Fibroblast of skin of left quadriceps (primary cell): ENCODE measurements at places on chromosomes 4 and X.
A peak's percentile ranks its signal among the peaks of the same experiment; 100 is the strongest.

- no peak for DNase-seq
These were observed 584.8 kb upstream of the INTU start for GRCh38 chr4:127047930-127048329.

GRCh38 chr4:5098176-5098575 is 46.9 kb downstream of the STK32B start:
- DNase-seq: no peak

DNA sequence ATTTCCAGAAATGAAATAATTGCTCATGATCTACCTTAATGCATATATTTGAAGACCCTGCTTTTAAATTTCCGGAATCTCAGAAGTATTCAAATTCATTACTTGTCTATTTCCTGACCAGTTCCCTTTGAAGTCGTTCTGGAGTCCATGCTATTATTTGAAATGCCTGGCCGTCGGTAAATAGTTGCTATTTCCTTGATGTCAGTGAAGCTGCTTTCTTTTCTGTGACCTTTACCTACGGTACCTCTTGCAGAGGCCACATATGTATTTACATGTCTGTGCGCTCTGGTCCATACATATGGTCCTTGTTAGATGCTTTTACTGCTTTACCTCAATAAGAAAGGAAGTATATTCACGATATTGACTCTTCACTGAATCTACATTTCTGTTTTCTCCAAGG is 199.7 kb downstream of the PAPSS1 start:
- DNase-seq: no peak

GRCh38 chrX:63652086-63652765 is 132.8 kb downstream of the ARHGEF9 start:
- peak; percentile 69 for DNase-seq

- no peak for DNase-seq
These were observed 4.6 kb upstream of the SOWAHD start for GRCh38 chrX:119753639-119754257.

DNA sequence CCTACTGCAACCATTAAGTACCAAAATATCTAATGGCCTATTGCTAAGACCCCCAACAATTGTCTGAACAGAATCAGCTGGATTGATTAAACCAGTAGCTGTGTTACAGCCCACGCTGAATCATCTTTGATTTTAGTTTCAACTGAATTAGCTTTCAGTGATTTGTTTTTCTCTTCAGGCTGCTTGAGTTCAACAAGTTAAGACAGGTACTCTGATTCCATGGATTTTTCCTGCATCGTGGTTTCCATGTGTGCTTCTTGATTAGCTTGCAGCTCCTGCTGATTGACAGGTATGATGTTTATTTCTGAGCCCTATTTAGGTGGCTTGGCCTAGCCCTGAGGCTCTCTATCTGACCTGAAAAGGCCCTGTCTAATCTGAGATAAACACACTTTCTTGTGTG is 91.3 kb downstream of the GUCY2F start:
- DNase-seq: no peak
